ENCODE measurements at places on chromosomes 3 and 15. TPM values are rescaled to one million over a fixed set of nuclear protein-coding genes. Genes with fewer than 3 reads are reported as not detected.

GNB4 gene
- total RNA-seq = 13.8 TPM

RHOV gene
- not detected for total RNA-seq

LRRIQ4 gene
- 0.23 TPM for total RNA-seq

MFN1 gene
- 27.2 TPM for total RNA-seq

ANO10 gene
- 13.1 TPM for total RNA-seq

SPTBN5 gene
- 0.91 TPM for total RNA-seq

GOLGA8T gene
- total RNA-seq = 0.77 TPM

STAC gene
- total RNA-seq = not detected

VIPR1 gene
- total RNA-seq = 1.9 TPM

IFT57 gene
- total RNA-seq = 18.5 TPM

PRKAR2A gene
- total RNA-seq = 27.9 TPM

MCTP2 gene
- total RNA-seq = 67.2 TPM

GRK7 gene
- not detected for total RNA-seq

CHST13 gene
- not detected for total RNA-seq

CAMK2N2 gene
- total RNA-seq = 0.20 TPM

EOMES gene
- total RNA-seq = 7.3 TPM

GPR87 gene
- 0.40 TPM for total RNA-seq

NR2E3 gene
- total RNA-seq = not detected

STRIT1 gene
- not detected for total RNA-seq

UBE3A gene
- total RNA-seq = 81.0 TPM

ZCWPW2 gene
- 0.35 TPM for total RNA-seq

SKOR1 gene
- total RNA-seq = 0.23 TPM

CELF6 gene
- 0.33 TPM for total RNA-seq

IMPG2 gene
- total RNA-seq = 0.29 TPM

GADL1 gene
- total RNA-seq = not detected

GYG1 gene
- 74.0 TPM for total RNA-seq

MB21D2 gene
- total RNA-seq = 7.0 TPM

GPR176 gene
- total RNA-seq = not detected

LRTM1 gene
- total RNA-seq = not detected

ZNF774 gene
- total RNA-seq = 2.1 TPM

TMOD2 gene
- 12.7 TPM for total RNA-seq

GOLGA8R gene
- 13.0 TPM for total RNA-seq

IQCF5 gene
- not detected for total RNA-seq

GFM1 gene
- 50.9 TPM for total RNA-seq

LMAN1L gene
- total RNA-seq = not detected

CD86 gene
- 23.4 TPM for total RNA-seq
